ENCODE measurements at places on chromosomes 13 and 19.
A peak's percentile ranks its signal among the peaks of the same experiment; 100 is the strongest.

GRCh38 chr19:48192750-48193149 is 22.3 kb downstream of the ZSWIM9 start:
- DNase-seq, result no peak

DNA sequence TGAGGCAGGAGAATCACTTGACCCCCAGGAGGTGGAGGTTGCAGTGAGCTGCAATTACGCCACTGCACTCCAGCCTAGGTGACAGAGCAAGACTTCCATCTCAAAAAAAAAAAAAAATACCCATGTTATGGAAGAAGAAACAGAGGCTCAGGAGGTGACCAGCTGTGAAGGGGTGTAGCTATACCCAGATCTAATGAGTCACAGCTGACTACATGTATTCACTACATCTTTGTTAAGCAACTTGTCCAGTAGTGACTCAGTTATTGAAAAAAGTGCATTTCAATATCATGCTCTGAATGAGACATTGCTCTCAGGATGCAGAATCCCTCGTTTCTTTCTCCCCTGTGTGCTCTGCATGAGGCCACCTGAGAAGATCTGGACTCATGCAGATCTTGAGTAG is 16.1 kb upstream of the SPART start:
- DNase-seq, result no peak

DNA sequence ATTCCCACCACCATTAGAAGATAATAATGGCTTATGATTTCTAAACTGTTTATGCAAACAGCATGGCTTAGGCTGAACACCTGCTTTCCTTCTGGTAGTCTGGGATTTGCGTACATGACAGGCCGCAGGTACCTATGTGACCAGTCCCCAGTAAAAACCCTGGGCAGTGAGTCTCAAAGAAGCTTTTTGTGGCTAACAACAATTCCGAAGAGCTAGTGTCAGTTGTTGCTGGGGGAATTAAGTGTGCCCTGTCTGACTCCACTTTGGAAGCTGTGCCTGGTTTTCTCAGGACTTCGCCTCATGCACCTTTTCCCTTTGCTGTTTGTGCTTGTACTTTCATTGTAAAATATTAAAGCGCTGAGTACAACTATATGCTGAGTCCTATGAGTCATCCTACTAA is 250.2 kb upstream of the MIR17HG start:
- no peak for DNase-seq

DNA sequence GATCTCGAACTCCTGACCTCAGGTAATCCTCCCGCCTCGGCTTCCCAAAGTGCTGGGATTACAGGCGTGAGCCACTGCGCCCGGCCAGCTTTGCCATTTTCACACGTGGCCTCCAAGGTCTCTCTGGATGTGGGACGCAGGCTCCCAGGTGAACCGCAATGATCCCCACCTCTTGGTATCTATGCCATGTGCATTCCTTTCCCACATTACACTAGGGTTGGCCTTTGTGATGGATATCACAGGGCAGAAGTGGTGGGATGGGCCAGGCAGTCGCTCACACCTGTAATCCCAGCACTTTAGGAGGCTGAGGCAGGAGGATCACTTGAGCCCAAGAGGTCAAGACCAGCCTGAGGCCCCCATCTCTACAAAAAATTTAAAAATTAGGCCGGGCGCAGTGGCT is 22.4 kb downstream of the FGF21 start:
- DNase-seq, result no peak

GRCh38 chr13:20191311-20192157 is 1.2 kb downstream of the GJB2 start:
- no peak for DNase-seq

- no peak for DNase-seq
These were observed 18.0 kb downstream of the VRK3 start for GRCh38 chr19:50007170-50007569.

- DNase-seq, result no peak
These were observed 2.2 kb downstream of the ZNF787 start for GRCh38 chr19:56118666-56119581.

DNA sequence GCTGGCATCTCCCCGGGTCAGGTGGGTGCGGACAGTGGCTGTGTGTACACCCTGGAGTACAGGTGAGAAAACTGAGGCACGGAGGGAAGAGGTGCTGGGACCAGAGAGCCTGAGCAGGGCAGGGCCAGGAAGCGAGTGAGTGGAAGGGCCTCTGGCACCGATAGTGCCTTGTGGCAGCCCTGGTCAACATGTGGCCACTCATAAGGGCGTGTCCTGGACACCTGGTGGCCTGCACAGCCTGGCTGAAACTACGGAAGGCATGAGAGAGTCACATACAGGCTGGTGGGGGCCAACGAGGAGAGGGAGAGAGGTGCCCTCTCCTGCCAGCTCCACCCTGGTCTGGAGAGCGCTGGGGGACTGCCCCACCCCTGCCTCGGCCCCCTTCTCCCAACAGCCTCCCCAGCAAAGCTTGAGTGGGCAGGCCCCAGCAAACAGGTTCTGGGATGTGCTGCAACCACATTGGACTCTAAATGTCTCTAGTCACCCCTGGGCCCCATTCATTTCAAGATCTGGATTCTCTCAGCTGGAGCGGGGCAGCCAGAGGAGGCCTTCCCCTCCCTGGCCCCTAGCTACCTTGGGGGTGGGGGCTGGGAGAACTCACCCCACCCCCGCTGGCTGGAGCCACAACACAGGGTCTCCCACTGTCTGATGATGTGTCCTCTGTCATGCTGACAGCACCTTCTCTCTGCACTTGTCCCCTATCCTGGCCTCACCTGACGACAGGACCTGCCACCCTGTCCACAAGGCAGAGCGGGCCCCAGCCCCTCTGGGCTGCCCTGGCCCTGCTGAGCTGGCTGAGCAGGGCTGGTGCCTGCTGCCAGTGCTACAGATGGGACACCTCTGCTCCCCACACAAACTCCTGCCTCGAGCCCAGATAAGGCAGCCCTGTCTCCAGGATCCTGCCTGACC is 5.8 kb downstream of the CBARP start:
- no peak for DNase-seq

- no peak for DNase-seq
These were observed 930 bp downstream of the ZNF583 start for GRCh38 chr19:56405062-56405461.

DNA sequence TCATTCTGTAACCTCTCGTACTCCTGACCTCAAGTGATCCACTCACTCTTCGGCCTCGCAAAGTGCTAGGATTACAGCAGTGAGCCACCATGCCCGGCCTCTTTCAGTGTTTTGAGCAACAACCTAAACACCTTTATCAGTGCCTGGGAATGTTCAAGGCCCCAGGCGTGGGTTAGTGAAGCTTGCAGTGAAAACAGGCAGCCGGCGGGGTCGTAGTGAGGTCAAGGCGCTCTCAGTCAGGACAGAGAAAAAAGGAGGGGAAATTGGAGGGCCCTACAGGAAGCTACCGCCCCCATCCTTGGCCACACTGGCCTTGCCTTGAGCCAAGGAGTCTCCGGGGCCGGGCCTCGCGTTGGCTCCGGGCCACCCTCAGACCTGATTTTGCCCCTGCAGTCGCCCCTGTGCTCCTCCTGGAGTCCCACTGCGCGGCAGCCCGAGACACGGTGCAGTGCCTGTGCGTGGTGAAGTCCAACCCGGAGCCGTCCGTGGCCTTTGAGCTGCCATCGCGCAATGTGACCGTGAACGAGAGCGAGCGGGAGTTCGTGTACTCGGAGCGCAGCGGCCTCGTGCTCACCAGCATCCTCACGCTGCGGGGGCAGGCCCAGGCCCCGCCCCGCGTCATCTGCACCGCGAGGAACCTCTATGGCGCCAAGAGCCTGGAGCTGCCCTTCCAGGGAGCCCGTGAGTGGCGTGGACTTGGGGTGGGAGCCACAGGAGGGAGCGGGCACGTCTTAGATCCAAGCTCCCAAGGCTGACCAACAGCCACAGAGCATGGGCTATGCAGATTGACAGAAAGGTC is 17.7 kb downstream of the MAG start:
- DNase-seq, result no peak

- DNase-seq, result peak; percentile 40
These were observed 65.6 kb upstream of the NPAS1 start for GRCh38 chr19:46953955-46954501.

DNA sequence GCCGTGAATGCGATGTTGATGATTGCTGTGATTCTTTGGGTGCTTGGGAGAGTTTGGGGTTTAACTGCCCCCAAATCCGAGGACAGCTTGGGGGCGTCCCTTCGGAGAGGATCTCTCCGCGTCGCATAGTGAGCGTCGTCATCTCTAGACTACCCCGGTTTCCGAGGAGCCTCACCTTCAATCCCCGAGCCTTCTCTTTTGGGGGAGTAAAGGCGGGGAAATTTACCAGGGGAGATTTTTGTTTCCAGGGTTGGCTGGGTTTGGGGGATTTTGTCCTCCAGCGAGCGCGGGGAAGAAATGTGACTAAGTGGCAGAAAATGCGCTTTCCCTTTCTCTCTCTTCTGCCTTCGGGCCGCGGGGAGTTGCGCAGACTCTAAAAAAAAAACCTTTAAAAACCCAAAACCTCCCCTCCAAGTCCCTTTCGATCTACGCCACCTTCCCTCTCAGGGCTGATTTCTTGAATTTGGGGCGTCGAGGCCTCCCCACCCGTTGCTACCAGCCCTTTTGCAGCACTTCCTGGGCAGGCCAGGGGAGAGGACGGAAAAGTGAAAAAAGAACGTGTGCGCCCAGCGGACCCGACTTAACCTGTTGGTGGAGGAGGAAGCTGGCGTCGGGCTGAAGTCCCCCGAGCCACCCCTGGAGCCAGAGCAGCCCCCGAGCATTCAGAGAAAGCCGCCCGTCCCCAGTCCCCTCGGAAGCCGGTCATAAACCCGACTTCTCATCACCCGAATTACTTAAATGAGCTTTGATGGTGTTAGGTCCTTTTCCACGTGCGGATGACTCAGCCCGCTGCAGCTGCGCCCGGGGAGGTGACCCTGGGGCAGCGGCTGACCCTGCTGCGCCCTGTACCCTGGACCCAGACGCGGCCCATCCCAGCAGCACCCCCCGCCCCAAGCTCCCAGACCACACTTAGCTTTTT is 17.7 kb downstream of the NFIX start:
- DNase-seq, result no peak
